ENCODE measurements at places on chromosomes 2 and 18.

GRCh38 chr2:166117491-166117890 is 10.3 kb downstream of the SCN1A start:
- DNase-seq, result no peak

GRCh38 chr18:47815486-47816270 is 114.8 kb downstream of the SMAD2 start:
- no peak for DNase-seq

- DNase-seq, result no peak
Measured at GRCh38 chr18:2306606-2307005, 264.7 kb downstream of the METTL4 start.

DNA sequence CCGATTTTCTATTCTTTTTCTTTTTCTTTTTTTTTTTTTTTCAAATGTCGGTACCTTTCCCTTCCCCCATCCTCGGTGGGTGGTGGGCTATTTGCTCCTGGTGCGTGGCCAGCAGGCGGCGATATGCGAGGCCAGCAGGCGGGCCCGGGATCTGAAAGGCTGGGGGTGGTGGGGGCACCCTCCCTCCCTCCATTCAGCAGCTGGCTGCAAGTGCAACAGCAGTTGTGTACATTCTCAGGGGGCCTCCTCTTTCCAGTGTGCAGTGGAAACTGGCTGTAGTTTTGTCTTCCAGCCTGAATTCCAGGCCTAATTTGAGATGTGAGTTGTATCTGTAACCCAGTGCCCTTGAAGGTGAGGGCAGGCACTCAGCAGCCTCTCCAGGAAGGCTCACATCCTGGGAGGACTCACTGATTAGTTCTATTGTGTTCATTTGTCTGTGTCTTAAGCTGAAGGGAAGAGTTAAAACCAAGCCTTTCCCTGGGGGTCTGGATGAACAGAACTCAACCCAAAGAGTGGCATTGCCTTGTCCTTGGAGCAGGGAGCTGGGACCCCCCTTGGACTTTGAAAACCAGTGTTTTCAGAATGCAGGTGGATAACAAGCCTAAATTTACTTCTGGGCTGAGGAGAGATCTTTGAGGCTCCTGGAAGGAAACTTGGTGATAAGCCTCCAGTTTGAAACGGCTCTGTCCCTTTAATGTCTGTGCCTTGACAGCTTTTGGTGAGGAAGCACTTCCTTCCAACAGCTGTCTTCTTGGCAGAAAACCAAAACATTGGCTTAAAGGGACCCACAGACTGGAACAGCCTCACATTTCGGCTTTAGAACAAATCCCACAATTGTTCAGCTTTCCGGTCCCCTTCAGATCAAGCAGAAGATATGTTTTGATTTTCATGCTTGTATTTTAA is 3.3 kb downstream of the MYCN start:
- DNase-seq, result peak; percentile 80

DNA sequence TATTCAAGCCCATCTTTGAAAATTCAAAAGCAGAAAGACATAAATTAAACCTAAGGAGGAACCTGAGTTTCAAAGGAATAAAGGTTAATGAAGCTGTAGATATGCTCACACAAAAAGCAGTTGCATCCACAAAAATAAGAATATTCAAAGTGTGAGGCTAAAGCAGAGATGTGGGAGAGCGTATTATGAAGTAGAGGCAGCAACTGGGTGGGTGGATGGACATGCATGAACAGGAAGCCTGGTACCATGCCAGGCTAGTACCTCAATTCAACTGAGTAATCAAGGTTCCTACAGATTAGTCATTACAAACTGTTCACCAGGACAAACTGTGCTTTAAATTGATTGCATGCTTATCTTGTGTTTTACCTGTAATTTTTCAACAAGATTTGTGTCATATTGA is 330.0 kb upstream of the PKDCC start:
- no peak for DNase-seq

- DNase-seq, result no peak
Measured at GRCh38 chr2:175935289-175936181, 66.5 kb downstream of the LNPK start.

Data from nephron progenitor cell (in vitro differentiated cells).